Pancreas (tissue), 10 donors: ENCODE measurements at places on chromosomes 7 and 10. TPM values are rescaled to one million over a fixed set of nuclear protein-coding genes. Genes with fewer than 3 reads are reported as not detected.

DNA sequence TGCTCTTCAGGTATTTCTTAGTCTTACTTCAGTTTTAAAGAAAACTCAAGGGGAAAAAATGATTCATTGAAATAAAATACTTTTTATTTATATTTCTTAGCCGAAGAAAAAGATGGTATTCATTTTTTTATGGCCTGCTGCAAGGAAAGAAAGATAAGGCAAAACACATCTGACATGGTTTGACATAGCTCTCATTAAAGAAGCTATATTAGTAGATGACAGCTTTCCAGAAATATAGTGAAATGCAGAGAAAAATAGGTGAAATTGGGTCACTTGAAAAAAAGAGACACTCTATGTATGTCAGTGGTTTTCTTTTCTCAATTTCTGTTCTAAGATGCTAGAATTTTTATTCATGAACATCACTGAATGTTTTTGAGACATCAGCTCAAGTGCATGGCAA lies 438.3 kb downstream of the PLXDC2 start:
- H3K27ac ChIP-seq: no peak overlapping the region
- DNase-seq: no peak
- no peak overlapping the region for H3K4me3 ChIP-seq
- H3K4me1 ChIP-seq: no peaks in the 10 kb centered on the region
- H3K27me3 ChIP-seq: no peaks in the 10 kb centered on the region
- no peaks in the 10 kb centered on the region for H3K36me3 ChIP-seq

DNA sequence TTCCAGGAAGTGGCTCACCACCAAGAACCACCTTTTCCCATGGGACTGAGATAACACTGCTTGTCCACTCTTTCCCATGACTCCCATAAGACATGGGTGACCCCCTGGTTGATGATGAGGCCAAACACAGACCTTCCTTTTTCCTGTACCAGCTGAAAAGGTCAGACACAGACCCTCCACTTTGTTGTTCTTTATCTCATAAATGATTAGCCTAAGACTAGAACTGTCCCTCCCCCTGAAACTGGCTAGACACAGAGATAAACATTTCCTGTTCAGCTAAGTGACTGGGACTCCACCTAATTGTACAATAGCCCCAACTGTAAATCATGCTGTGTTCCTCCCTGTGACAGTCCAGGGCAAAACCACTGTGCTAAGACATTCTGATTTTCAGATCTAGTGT lies 8.2 kb upstream of the NRG3 start:
- H3K36me3 ChIP-seq: no peaks in the 10 kb centered on the region
- no peaks in the 10 kb centered on the region for H3K27me3 ChIP-seq
- no peak for DNase-seq
- no peak overlapping the region for H3K4me3 ChIP-seq
- no peaks in the 10 kb centered on the region for H3K4me1 ChIP-seq
- no peak overlapping the region for H3K27ac ChIP-seq

- no peak overlapping the region for H3K27ac ChIP-seq
- DNase-seq: no peak
Measured at GRCh38 chr10:114541081-114541796, 116.8 kb downstream of the ABLIM1 start.

DNA sequence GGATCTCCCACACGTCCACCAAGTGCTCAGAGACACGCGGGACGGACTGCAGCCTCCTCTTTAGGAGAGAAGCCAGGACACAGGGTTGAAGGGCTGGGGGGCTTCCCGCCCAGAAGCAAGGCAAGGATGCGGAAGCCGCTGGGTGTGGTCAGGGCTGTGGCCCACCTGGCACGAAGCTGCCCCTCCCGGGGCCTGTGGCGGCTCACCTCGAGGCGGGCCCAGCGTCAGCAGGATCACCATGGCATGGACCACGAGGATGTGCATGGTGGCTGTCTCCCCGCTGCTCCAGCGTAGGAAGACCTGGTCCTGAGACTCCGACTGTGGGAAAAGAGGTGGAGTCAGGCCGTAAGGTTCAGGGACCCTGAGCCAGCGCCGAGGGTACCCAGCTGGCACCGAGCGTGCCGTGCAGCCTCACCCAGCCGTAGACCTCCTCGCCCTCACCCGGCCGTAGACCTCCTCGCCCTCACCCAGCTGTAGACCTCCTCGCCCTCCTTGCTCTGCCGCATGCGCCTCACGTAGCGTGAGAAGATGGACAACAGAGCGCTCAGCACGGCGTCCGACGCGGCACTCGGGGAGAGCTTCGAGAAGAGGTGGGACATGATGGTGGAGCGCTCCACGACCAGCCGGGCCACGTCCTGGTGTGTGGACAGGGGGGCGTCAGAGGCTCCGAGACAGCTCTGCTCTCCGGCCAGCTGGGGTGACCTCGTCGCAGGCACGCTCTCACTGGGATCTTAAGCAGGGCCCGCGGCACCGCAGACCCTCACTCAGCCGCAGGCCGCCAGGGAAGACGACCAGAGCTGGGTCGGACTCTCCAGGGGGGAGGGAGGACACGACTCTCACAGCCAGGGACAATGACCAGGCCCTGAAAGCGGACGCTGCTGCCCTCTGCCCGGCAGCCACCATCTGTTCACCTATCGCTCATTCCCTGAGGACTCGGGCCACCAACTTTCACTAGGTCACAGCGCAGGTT lies 20.4 kb downstream of the INTS1 start:
- no peaks in the 10 kb centered on the region for H3K36me3 ChIP-seq
- no peaks in the 10 kb centered on the region for H3K4me1 ChIP-seq
- no peak overlapping the region for H3K27ac ChIP-seq
- no peak for DNase-seq
- no peak overlapping the region for H3K4me3 ChIP-seq
- H3K27me3 ChIP-seq: no peaks in the 10 kb centered on the region

INA gene
- total RNA-seq: 0.57 TPM

DNA sequence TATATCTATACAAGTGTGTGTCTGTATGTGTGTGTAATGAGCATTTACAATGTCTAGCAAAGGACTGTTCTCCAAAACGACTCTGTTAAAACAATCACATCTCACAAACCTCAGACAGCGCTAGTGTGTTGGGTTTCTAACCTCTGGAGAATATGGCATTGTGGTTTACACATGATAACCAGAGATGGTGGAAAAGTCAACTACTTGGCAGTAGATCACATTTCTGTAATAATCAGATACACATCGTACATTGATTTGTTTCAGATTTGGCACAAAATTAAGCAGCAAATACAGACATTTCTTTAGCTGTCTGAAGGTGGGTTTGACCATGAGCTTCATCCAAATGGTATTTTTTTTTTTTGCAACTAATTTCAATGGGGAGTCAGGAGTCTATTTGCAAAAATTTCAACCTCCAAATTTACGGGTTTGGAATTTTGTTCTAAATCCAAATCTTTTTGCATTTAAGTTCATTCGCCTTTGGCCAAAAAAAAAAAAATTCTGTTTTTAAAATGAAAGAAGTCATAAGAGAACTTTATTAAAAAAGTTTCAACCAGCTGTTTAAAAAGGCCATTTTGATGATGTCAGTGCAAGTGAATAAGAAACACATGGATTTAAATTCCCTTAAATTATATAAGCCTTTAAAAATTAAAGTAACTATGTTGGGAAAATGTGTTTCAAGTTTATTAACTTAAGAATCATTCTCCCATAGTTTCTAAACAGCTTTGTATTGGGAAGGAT lies 127.8 kb downstream of the TMEM26 start:
- no peaks in the 10 kb centered on the region for H3K36me3 ChIP-seq
- H3K27me3 ChIP-seq: no peaks in the 10 kb centered on the region
- DNase-seq: no peak
- H3K4me1 ChIP-seq: no peaks in the 10 kb centered on the region

DNA sequence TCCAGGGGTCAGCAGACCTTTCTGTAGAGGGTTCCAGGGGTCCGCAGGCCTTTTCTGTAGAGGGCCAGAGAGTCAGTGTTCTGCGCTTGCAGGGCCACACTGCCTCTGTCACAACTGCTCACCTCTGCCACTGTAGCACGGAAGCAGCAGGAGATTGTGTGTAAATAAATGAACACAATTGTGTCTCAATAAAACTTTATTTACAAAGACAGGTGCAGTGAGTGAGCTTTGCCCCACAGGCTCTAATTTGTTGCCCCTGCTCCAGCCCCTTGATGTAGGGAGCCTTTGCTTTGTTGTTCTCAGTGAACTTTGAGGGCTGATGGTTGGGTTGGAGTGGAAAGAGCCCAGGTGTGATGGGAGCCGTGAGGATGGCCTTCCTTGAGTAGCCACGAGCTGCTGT lies 67.8 kb downstream of the MGMT start:
- H3K27me3 ChIP-seq: no peaks in the 10 kb centered on the region
- H3K4me1 ChIP-seq: no peaks in the 10 kb centered on the region
- no peak for DNase-seq
- H3K36me3 ChIP-seq: no peaks in the 10 kb centered on the region

- no peak overlapping the region for H3K27ac ChIP-seq
- no peaks in the 10 kb centered on the region for H3K4me1 ChIP-seq
- H3K27me3 ChIP-seq: no peaks in the 10 kb centered on the region
Measured at GRCh38 chr7:100071018-100071723, 10.4 kb downstream of the ZNF3 start.

- H3K4me1 ChIP-seq: no peaks in the 10 kb centered on the region
- no peak overlapping the region for H3K4me3 ChIP-seq
- DNase-seq: no peak
- H3K27me3 ChIP-seq: no peaks in the 10 kb centered on the region
- H3K36me3 ChIP-seq: no peaks in the 10 kb centered on the region
Measured at GRCh38 chr10:69919250-69919649, 117.5 kb downstream of the COL13A1 start.

DNA sequence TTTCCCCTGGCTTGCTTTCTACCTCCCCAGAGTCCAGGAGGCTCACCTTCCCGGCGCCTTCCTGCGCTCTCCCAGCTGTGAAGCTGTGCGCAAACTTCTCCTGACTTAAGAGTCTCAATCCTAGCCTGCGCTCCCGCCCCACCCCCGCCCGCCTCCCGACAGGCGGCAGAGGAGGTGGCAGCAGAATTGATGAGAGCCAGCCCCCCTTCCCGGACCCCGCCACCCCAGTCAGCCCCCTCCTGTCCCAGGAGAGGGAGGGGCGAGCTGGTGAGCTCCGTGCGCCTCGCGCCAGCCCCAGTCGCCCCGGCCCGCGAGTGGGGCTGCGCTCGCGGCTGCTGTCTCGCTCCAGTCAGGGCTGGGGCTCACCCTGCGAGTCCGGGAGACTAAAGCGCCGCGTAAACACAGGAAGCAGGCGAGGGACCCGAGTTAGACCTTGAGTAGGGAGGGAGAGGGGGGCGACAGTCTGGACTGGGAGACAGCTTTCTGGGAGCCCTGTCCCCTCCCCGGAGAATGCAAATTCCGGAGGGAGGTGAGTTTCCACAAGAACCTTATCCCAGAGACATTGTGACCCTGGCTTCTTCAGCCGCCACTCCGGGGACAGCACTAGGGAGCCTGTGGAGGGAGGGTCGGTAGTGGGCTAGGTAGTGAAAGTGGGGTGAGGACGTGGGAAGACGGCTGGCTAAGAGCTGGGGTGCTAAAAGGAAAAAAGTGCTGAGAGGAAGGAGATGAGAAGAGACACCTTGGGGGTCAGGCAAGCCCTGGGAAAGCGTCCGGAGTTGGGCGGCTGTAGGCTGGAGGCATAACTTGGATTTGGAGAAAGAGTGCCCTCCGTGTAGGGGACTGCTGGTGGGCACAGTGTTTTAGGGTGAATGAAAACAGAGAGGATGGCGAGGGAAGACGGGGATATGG lies at the start of gene CALCR:
TSS of gene CALCR (minus strand) at position 79 of the 909 bp plus-strand sequence. CDS start 87,743 bp downstream, outside the sequence.
- peak; percentile 12 for DNase-seq
- peak within 1 kb of the TSS; percentile 30 for H3K4me3 ChIP-seq
- H3K4me1 ChIP-seq: no peaks in the 10 kb centered on the region
- H3K27ac ChIP-seq: no peak within 1 kb of the TSS

GRCh38 chr7:115224922-115225321 lies 303.0 kb downstream of the MDFIC start:
- no peak overlapping the region for H3K4me3 ChIP-seq
- no peaks in the 10 kb centered on the region for H3K36me3 ChIP-seq
- no peaks in the 10 kb centered on the region for H3K4me1 ChIP-seq
- no peak overlapping the region for H3K27ac ChIP-seq
